CD14-positive monocyte (primary cell): ENCODE measurements at places on chromosomes 5 and 9. TPM values are rescaled to one million over a fixed set of nuclear protein-coding genes. Genes with fewer than 3 reads are reported as not detected.

CTXN3 gene
- polyA plus RNA-seq, result not detected

GRCh38 chr9:121107029-121107428 is 32.3 kb downstream of the CNTRL start:
- H3K36me3 ChIP-seq, result peaks cover 2% of the 10 kb centered on the region
- H3K4me3 ChIP-seq, result no peak overlapping the region
- H3K27ac ChIP-seq, result peak overlapping the region; percentile 3
- no peak for DNase-seq
- H3K4me1 ChIP-seq, result peaks cover 38% of the 10 kb centered on the region

TAL2 gene
- not detected for polyA plus RNA-seq

- H3K27ac ChIP-seq, result no peak overlapping the region
- no peak for DNase-seq
- no peaks in the 10 kb centered on the region for H3K27me3 ChIP-seq
- no peaks in the 10 kb centered on the region for H3K36me3 ChIP-seq
Measured at GRCh38 chr5:84693256-84693655, 308.6 kb upstream of the EDIL3 start.

CDHR2 gene
- polyA plus RNA-seq, result not detected

GRCh38 chr5:122077366-122078115 is 518 bp downstream of the LOX start:
- no peaks in the 10 kb centered on the region for H3K36me3 ChIP-seq
- DNase-seq, result no peak
- peaks cover 40% of the 10 kb centered on the region for H3K27me3 ChIP-seq
- no peak overlapping the region for H3K27ac ChIP-seq
- peaks cover 17% of the 10 kb centered on the region for H3K4me1 ChIP-seq

GRCh38 chr5:126023994-126024441 is 399.2 kb upstream of the GRAMD2B start:
- no peaks in the 10 kb centered on the region for H3K4me1 ChIP-seq
- H3K27me3 ChIP-seq, result no peaks in the 10 kb centered on the region
- no peaks in the 10 kb centered on the region for H3K36me3 ChIP-seq
- DNase-seq, result no peak
- no peak overlapping the region for H3K27ac ChIP-seq
- no peak overlapping the region for H3K4me3 ChIP-seq

PAEP gene
- polyA plus RNA-seq, result not detected in 2 replicates

- H3K27ac ChIP-seq, result no peak overlapping the region
- DNase-seq, result no peak
- H3K36me3 ChIP-seq, result no peaks in the 10 kb centered on the region
- H3K4me1 ChIP-seq, result no peaks in the 10 kb centered on the region
Measured at GRCh38 chr5:125560476-125561225, 814.2 kb upstream of the ZNF608 start.

IFNA13 gene
- polyA plus RNA-seq, result not detected in 2 replicates

DNA sequence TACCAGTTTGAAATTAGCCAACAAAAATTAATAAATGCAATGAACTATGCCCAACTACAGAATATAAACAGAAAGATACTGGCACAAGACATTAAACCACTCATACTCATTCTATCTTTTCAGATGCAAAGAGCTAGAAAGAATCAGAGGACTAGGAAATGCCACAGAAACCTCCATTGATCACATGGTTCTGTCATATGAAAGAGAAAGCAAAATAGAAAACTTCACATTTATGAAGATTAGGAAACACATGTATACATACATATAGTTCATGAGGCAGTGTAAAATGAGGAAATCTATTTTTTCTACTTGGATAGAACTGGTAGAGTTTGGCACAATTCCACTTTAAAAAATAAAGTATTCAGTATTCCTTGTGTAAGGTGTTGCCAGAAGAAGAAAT is 275.1 kb upstream of the PTGER4 start:
- DNase-seq, result peak; percentile 70
- H3K36me3 ChIP-seq, result no peaks in the 10 kb centered on the region
- H3K27me3 ChIP-seq, result no peaks in the 10 kb centered on the region
- peaks cover 64% of the 10 kb centered on the region for H3K4me1 ChIP-seq
- H3K27ac ChIP-seq, result no peak overlapping the region

- H3K27ac ChIP-seq, result peak within 1 kb of the TSS; percentile 97
- DNase-seq, result peak; percentile 97
- no peaks in the 10 kb centered on the region for H3K27me3 ChIP-seq
- peak within 1 kb of the TSS; percentile 86 for H3K4me3 ChIP-seq
- peaks cover 20% of the 10 kb centered on the region for H3K36me3 ChIP-seq
Measured at GRCh38 chr5:134845852-134846640, at the start of gene C5orf24. Gene C5orf24 (plus strand): TSS chr5:134845968. CDS start chr5:134854901, 8,933 bp downstream.

- no peak overlapping the region for H3K27ac ChIP-seq
- H3K27me3 ChIP-seq, result no peaks in the 10 kb centered on the region
Measured at GRCh38 chr9:119050281-119050680, 319.0 kb downstream of the BRINP1 start.

DNA sequence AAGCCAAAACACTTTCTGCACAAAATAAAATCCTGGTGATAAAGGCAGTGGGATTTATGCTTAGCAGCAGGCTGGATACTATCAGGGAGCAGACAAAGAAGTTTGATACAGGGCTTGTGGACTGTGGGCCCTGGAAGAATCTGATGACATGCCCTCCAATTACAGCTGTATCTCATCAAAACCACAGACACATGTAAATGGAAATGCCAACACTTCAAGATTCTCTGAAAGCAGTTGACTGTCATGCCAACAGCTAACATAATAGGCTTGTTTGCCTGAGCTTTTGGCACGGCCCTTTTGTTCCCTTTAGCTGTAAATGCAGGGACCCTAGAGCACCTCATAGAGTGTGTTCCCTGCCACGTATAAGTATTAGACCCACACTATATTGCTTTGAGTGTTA is 114.4 kb downstream of the STK32A start:
- no peaks in the 10 kb centered on the region for H3K36me3 ChIP-seq
- no peak overlapping the region for H3K27ac ChIP-seq
- H3K4me1 ChIP-seq, result no peaks in the 10 kb centered on the region
- no peak for DNase-seq
- H3K27me3 ChIP-seq, result no peaks in the 10 kb centered on the region
- no peak overlapping the region for H3K4me3 ChIP-seq

DNA sequence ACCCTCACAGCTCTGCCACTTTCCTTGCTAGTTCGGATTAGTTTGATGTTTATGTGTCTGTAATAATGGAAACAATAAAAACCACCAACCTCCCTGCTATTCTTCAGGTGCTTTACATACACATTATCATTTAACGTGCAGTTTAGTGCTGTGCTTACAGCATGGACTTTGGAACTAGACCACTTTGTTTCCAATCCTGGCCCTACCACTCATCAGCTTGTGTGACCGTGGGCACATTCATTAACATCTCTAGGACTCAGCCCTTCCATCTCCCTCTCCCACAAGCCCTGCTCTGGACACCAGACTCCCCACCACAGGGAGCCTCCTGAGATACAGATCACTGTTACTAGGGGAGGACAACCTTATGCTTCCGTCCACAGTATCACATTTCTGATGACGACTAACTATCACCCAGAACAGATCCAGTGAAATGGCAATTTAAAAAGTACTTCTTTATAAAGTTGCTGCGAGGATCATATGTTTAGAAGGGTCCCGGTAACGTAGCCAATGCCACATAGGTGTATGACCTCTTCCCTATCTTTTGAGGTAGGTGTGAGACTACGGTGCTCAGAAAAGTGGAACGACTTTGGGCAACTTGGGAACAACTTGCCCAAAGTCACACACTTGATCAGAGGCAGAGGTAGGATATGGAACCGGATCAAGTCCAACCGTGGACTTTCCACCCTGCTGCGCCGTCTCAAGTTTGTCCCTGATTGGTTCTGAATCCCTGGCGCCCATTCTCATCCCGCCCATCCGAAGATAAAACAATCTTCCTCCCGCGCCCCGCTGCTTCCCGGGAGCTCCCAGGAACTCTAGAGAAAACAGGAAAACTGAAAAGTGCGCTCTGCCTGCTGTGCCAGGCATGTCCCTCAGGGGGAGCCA is 132.4 kb upstream of the NIPBL start:
- peak overlapping the region; percentile 57 for H3K4me3 ChIP-seq
- DNase-seq, result no peak
- H3K27me3 ChIP-seq, result peaks cover 4% of the 10 kb centered on the region
- peaks cover 19% of the 10 kb centered on the region for H3K4me1 ChIP-seq

GRCh38 chr9:2354216-2354615 is 267.4 kb upstream of the VLDLR start:
- H3K4me1 ChIP-seq, result no peaks in the 10 kb centered on the region
- no peak overlapping the region for H3K27ac ChIP-seq
- H3K27me3 ChIP-seq, result no peaks in the 10 kb centered on the region
- DNase-seq, result no peak
- no peak overlapping the region for H3K4me3 ChIP-seq

- H3K27me3 ChIP-seq, result no peaks in the 10 kb centered on the region
- DNase-seq, result no peak
- no peaks in the 10 kb centered on the region for H3K4me1 ChIP-seq
- no peak overlapping the region for H3K27ac ChIP-seq
- H3K36me3 ChIP-seq, result peaks cover 25% of the 10 kb centered on the region
Measured at GRCh38 chr9:114033397-114034103, 44.5 kb downstream of the AMBP start.

- H3K4me1 ChIP-seq, result peaks cover 7% of the 10 kb centered on the region
- H3K27ac ChIP-seq, result no peak overlapping the region
- no peak overlapping the region for H3K4me3 ChIP-seq
- no peak for DNase-seq
- no peaks in the 10 kb centered on the region for H3K36me3 ChIP-seq
Measured at GRCh38 chr9:127132921-127133647, 10.6 kb upstream of the ANGPTL2 start.

- no peaks in the 10 kb centered on the region for H3K4me1 ChIP-seq
- no peak overlapping the region for H3K4me3 ChIP-seq
- H3K36me3 ChIP-seq, result no peaks in the 10 kb centered on the region
- H3K27ac ChIP-seq, result no peak overlapping the region
- DNase-seq, result no peak
- H3K27me3 ChIP-seq, result no peaks in the 10 kb centered on the region
Measured at GRCh38 chr5:155530046-155530445, 516.5 kb downstream of the KIF4B start.
